ENCODE measurements at places on chromosomes 2 and 18.
A peak's percentile ranks its signal among the peaks of the same experiment; 100 is the strongest.

DNA sequence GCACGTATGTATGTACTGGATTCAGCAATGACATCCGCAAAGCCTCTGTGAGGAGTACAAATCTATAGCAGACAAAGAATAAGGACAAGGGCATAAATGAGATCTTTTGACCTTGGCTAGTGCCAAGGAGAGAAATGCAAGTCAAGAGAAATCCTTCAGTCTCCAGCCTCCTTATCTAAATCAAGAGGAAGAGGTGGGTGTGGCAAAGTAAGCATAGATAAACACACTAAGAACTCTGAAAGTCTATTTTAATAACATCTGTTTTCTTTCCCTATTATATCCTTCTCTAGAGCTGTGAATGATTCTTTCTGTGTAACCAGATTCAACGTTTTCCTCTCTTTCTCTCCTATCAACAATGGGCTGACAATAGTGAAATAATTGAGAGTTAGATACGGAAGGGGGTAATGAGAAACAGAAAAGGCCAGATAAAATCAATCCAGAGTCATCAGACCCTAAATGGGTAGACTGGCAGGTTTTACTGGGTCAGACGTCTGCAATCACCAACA is 118.5 kb upstream of the ZFP36L2 start:
- DNase-seq = no peak

- DNase-seq = no peak
These were observed 77.0 kb upstream of the SERTAD2 start for GRCh38 chr2:64730551-64731262.

- DNase-seq = no peak
These were observed 29.1 kb downstream of the REEP1 start for GRCh38 chr2:86308356-86308755.

- no peak for DNase-seq
These were observed 57.0 kb downstream of the CIB4 start for GRCh38 chr2:26584191-26584590.

- DNase-seq = no peak
These were observed 23.3 kb downstream of the REEP1 start for GRCh38 chr2:86314125-86314524.

GRCh38 chr18:75320506-75320905 is 107.0 kb downstream of the SMIM21 start:
- no peak for DNase-seq

GRCh38 chr2:33384599-33384961 is 91.9 kb upstream of the RASGRP3 start:
- DNase-seq = no peak

DNA sequence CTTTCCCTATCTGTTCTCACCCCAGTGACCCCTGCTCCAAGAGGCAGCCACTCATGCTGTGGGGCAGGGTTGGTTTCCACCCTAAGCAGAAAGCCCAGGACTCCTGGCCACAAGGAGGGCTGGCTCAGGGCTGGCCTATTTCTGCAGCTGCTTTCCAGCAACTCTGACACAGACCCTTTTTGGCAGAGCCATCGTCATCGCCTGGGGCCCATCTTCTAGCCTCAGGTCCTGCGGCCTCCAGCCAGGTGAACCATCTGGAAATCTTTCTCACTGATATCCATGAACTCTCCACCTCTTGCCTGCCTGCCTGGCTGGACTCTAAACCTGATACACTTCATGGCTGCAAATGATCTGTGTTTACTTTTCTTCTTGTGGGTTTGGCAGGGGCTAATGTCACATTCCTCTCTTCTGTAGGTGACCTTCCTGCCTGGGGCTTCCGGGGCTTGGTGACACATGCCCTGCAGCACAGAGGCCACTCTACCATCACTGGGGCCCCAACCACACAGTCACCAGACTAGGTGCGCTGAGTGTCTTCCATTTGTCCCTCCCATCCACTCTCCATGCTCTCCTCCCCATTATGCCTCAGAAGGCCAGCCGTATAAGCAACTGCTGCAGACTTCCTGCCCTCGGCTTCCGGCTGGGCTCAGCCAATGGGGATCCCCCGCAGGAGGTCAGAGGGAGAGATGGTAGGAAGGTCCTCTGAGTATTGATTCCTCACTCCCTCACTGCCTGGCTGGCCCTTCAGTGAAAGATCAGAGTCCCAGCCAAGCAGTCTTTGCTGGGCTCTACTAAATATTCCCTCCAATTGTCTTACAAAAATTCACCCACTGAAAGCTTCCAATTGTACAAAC is 9.7 kb upstream of the COPS8 start:
- no peak for DNase-seq

DNA sequence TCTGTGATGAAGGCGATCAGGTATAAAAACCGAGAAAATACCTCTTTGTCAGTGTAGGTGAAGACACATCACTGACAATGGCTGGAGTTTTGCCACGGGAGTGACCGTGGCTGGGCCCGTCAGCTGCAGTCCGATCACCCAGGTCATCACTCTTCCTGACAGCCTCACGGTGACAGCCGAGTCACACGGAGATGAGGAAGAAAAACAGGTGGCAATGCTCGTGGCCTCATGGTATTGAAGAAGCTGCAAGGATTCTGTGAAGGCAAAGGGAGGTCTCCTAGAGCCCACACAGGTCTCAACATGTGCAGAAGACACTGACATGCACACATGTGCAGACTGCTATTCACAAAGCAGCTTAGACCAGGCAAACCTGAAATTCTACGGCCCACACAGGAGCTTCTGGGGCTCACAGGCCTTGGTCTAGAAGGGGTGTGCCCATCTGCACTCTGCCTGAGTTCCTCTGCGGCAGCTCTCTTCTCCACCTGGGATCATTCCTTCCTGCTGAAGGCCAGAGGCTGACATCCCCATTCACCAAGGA is 7.4 kb downstream of the COPS9 start:
- no peak for DNase-seq

- DNase-seq = no peak
These were observed 57.8 kb downstream of the ADD2 start for GRCh38 chr2:70710038-70710690.

DNA sequence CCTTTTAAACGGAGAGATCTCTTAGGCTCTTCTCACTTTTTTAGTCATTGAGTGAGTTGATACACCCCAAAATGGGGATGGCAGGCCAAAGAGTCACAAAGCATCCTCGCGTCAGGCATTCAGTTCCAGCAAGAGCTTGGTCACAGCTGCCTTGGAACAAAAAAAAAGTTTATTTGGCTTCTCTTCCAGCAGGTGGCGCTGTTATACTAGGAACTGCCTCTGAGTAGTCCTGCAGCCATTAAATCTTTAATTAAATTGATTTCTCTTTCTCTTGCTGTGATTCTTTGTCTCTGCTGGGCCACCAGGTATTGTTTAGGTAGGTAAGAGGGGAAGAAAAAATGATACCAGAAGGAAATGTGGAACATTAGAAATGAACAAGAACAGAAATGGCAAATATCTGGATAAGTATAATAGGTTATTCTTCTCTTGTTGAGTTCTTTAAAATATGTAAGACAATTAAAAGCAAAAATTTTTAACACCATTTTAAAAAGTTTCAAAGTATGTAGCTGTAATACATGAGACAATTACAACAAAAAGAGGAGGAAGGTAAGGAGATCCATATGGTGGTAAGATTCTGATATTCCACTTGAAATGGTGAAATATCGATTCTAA is 175.1 kb downstream of the GALNT1 start:
- DNase-seq = peak; percentile 46

DNA sequence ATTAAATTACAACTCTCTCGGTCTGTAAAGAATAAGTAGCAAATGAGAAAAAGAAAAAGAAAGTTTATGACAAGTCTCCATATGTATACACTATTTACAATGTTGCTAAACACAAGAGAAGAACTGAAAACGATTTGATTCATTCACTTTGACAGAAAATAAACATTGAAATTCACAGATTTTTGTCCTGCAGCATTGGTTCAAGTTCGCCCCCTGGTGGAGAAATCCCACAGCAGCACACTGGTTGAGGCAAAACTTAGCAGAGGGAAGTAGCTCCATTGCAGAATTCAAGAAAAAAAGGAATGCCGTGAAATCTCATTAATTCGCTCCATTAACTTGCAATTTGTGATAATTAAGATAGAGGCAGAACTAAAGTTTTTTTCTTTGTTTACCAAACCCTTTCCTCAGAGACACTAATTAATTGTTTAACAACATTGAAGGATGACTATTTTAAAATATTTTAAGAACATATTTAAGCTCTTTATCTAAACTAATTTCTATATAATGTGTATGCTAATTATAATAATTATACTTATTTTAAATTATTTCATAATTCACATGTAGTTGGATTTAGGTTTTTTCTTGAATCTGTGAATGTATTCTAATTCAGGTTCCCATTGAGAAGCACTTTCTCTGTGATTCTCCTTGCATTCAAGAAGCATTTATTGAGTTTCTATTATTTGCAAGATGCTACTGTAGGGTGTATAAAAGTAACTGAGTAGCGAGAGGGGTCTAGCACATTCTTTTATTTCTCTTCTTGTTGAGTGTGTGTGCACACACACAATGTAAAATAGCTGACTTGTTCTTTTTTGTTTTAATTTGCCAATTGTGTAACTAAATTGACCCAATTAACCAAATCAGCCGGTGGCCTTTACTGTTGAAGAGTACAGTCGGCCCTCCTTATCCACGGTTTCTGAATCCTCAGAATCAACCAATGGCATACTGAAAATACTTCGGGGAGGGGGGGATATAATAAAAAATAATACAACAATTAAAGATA is 74.1 kb downstream of the COL4A3 start:
- peak; percentile 32 for DNase-seq

GRCh38 chr2:7999683-8000476 is 682.0 kb upstream of the ID2 start:
- no peak for DNase-seq

- no peak for DNase-seq
These were observed 2.3 kb upstream of the ALKAL2 start for GRCh38 chr2:290090-290722.

DNA sequence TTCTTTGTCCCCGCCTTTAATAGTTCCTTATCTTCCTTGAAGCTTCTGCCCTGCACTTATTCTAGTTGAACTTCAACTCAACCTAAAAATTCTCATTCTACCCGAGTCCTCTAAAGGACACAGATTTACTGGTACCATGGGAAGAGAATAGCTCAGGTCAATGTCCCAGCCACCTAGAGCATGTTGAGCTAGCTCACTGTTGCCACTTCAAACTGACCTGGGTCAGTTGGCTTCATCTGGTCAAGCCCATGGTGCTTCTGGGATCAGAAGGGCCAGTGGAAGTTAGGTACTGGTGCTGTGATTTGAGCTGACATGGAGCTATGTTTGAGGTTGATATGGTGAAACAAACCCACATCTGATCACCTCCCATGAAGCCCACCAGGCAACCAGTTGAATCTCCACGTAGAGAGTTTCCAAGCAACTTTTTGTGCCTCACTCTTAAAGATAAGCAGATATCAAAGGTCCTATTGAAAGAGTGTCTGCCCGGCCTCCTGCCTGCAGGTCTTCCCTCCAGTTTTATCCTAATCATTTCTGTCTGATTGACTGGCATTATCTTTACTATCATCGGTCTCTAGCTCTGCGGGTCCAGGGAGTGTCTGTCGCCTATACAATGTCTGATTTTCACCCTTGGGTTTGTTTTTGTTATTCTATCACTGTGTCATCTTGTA is 17.2 kb downstream of the GREB1 start:
- no peak for DNase-seq

GRCh38 chr18:48949050-48949605 is 1.6 kb downstream of the SMAD7 start:
- no peak for DNase-seq

- DNase-seq = no peak
These were observed 54.7 kb upstream of the SP5 start for GRCh38 chr2:170660409-170660808.

- DNase-seq = no peak
These were observed 61.5 kb downstream of the BARD1 start for GRCh38 chr2:214747992-214748391.

- no peak for DNase-seq
These were observed 13.4 kb upstream of the DTNA start for GRCh38 chr18:34696671-34697070.

GRCh38 chr2:151845481-151845880 is 17.3 kb upstream of the ARL5A start:
- no peak for DNase-seq

DNA sequence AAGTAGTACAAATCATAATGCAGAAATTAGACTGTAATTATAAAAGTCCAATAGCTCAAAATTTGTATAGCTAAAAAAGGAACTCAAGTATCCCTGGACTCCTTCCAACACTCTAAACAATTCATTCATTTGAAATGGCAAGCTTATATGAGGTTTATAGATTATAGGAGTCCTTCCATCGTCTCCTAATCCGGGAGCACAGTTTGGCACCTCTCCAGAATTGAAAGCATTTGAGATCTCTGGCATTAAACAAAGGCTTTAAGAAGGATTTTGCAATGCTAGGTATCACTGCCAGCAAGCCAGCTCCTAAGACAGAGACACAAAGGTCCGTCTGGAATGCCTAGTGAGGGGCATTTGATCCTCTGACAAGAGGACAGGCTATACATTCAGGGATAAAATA is 90.9 kb downstream of the ACVR1 start:
- no peak for DNase-seq

- no peak for DNase-seq
These were observed 660 bp upstream of the MBP start for GRCh38 chr18:77133051-77133834.

GRCh38 chr2:85790499-85791188 is 36.9 kb downstream of the ATOH8 start:
- no peak for DNase-seq

DNA sequence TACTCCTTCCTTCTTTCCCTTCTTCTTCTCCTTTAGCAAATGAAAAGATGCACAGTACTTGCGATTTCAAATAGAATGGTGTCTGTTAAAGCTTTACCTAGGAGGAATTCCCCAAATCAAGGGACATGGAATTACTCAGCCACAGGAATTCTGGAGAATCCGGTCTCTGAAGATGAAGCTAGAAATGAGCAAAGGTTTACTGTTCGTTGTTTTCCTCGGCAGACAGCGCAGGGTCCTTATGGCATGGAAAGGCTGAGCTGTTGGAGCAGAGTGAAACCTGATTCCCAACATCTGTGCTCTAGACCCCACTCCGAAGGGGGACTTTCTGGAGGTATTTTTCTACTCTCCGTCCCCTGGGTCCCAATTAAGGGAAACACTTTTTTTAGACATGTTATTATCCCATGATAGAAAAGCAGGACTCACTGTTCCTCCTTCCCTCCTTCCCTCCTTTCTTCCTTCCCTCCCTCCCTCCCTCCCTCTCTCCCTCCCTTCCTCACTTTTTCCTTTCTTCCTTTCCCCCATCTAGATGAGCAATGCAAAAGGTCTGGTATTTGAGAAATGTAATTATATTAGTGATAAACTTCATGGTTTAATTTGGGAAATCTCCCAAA is 47.1 kb downstream of the CDCA7 start:
- DNase-seq = no peak

DNA sequence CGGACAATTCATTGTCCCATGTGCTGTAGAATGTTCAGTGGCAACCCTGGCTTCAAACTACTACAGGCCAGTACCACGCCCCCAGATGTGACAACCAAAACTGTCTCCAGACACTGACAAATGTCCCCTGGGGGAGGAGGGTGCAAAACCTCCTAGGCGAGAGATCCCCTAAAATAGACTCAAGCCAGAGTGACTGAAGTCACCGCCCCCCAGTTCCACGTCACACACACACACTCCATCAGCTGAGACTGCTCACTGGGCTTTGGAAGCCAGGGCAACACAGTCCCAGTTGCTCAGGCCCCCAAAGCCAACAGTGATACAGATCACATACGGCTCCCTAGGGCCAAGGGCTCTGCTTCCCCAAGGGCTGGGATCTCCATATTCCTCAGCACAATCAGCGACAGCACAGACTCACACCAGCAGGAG is 19.1 kb downstream of the HDAC4 start:
- no peak for DNase-seq

GRCh38 chr2:12504443-12504842 is 212.3 kb upstream of the TRIB2 start:
- DNase-seq = no peak

GRCh38 chr2:201656740-201657139 is 13.4 kb upstream of the TMEM237 start:
- DNase-seq = no peak

GRCh38 chr2:715854-716560 is 38.8 kb upstream of the TMEM18 start:
- peak; percentile 25 for DNase-seq
